ENCODE measurements at places on chromosomes 4 and X.
A peak's percentile ranks its signal among the peaks of the same experiment; 100 is the strongest.

GRCh38 chrX:71118985-71119535 is 664 bp downstream of the MED12 start:
- H3K27ac ChIP-seq = peak overlapping the region; percentile 80
- no peaks in the 10 kb centered on the region for H3K4me1 ChIP-seq
- H3K36me3 ChIP-seq = no peaks in the 10 kb centered on the region
- H3K27me3 ChIP-seq = no peaks in the 10 kb centered on the region

DNA sequence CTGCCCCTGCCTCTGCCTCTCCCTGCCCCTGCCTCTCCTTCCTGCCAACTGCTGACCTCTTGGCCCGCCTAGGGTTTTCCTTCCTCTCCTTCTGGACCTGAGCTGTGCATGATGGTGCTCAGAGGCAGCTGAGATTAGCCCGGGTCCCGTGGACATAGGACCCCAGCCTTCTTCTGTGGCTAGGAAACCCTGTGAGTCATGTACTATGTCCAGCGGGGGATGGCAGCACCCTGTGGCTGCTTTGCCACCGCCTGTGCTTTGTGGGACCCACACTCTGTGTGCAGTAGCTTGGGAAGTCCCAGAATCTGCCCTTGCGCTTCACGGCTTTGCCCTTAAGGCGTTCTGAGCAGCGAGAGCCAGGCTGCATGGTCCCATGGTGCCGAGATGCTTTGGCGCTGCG is 105.5 kb upstream of the PSAPL1 start:
- H3K36me3 ChIP-seq = no peaks in the 10 kb centered on the region
- no peak for DNase-seq

DNA sequence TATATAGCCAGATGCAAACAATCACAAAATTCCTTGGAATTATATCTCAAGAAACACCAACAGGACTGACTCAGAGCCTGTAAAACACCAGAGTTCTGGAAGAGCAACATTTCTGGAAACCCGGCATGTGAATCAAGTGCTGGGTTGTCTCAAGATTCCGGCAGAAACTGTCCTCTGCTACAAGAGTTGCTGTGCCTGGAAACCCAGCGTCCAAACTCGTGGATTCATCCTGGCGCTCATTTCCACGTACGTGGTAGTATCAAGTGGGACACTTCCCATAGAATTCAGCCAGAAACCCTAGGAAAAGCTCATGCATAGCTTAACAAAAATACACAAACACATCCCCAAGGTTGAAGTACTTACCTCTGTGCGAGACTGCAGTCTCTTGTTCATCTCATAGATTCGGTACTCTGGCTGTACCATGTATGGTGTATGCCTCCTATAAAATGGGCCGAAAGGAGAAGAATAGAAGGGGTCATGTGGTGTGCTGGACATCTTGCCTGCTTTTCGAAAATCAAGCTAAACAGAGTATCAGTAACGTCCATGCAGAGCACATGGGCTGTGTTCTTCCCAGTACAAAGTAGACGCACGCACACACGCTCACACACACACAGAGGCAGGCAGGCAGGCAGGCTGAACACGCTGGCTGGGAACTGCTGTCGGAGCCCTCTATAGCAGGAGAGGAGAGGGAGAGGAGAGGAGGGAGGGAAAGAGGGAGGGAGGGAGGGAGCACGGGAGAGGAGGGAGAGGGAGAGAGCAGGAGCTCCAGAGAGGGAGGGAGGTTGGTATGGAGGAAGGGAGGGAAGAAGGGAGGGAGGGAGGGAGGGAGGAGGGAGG is at the start of gene LDB2:
LDB2 (minus strand) TSS at position 655 of the 837 bp plus-strand sequence.
- peak within 1 kb of the TSS; percentile 68 for H3K27ac ChIP-seq
- H3K36me3 ChIP-seq = no peaks in the 10 kb centered on the region
- DNase-seq = peak; percentile 70
- peak within 1 kb of the TSS; percentile 35 for H3K4me3 ChIP-seq

DNA sequence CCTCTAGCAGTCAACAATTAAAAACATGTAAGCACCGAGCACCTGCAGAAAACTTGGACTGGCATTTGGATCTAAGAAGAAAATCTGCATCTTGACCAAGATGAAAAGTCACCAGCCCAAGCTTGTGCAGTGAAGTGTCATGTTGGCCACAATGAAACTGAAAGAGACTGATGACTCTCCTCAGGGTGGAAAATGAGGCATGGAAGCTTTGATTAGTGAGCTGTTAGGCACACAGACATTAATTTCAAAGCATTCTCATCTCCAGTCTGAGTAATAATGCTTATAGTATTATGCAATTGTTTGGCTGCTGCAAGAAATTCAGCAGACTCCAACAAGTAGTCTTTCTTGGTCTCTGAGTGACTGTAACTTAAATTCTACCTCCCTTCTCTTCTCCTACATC is 150.1 kb downstream of the AR start:
- no peaks in the 10 kb centered on the region for H3K36me3 ChIP-seq
- H3K4me1 ChIP-seq = no peaks in the 10 kb centered on the region
- H3K27ac ChIP-seq = no peak overlapping the region

DNA sequence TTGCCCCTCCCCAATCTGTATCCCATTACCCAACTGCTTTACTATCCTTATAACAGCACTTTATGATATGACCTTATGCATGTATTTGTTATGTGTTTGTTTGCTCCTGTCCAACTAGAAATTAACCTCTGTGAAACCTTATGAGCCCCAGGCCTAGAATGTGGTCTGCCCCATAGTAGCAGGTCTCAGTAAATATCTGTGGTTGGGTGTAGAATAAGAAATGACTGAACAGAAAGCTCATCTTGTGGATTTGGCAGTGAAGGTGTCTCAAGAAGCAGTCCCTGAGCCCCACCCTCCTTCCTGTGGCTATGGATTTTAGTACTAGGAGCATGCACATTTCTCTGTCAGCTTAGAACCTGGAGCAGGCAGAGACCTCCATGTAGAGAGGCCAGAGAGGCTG is 229.0 kb upstream of the LCORL start:
- no peaks in the 10 kb centered on the region for H3K27me3 ChIP-seq
- H3K36me3 ChIP-seq = no peaks in the 10 kb centered on the region
- H3K4me1 ChIP-seq = no peaks in the 10 kb centered on the region
- H3K4me3 ChIP-seq = no peak overlapping the region

All from left lung (tissue), 14 donors.